GM12878 (cell line): ENCODE measurements at places on chromosomes 2 and 18. TPM values are rescaled to one million over a fixed set of nuclear protein-coding genes. Genes with fewer than 3 reads are reported as not detected.

Gene DRC1
- not detected in 2 replicates for polyA plus RNA-seq

Gene GALNT3
- 3.6 and 3.7 TPM in 2 replicates for polyA plus RNA-seq

Gene KHK
- 11.8 and 12.4 TPM in 2 replicates for polyA plus RNA-seq

Gene MYO5B
- polyA plus RNA-seq, result 2.0 and 2.6 TPM in 2 replicates

Gene PTH2R
- polyA plus RNA-seq, result not detected in 2 replicates

Gene MC2R
- polyA plus RNA-seq, result not detected in 2 replicates

Gene ERMN
- 0.19 and 0.40 TPM in 2 replicates for polyA plus RNA-seq

Gene HOXD12
- not detected in 2 replicates for polyA plus RNA-seq

Gene RAX
- not detected in 2 replicates for polyA plus RNA-seq

Gene IL1R1
- polyA plus RNA-seq, result 0.28 and 0.62 TPM in 2 replicates

Gene GPR39
- polyA plus RNA-seq, result not detected in 2 replicates

Gene NCL
- 1,195 and 1,206 TPM in 2 replicates for polyA plus RNA-seq

Gene NBAS
- 15.8 and 19.0 TPM in 2 replicates for polyA plus RNA-seq

Gene TM4SF20
- not detected in 2 replicates for polyA plus RNA-seq

Gene KCNE4
- polyA plus RNA-seq, result not detected in 2 replicates

Gene TBR1
- polyA plus RNA-seq, result not detected in 2 replicates

Gene BCL2
- 6.9 and 7.9 TPM in 2 replicates for polyA plus RNA-seq

Gene IKZF2
- 31.7 and 34.9 TPM in 2 replicates for polyA plus RNA-seq

Gene IL36G
- not detected in 2 replicates for polyA plus RNA-seq

Gene TTR
- not detected in 2 replicates for polyA plus RNA-seq

Gene GPBAR1
- not detected in 2 replicates for polyA plus RNA-seq

Gene MARCHF4
- not detected in 2 replicates for polyA plus RNA-seq

Gene DUSP19
- polyA plus RNA-seq, result 0.56 and 0.81 TPM in 2 replicates

Gene PSMD14
- 159 and 161 TPM in 2 replicates for polyA plus RNA-seq

Gene CRYGD
- polyA plus RNA-seq, result not detected in 2 replicates

Gene DQX1
- polyA plus RNA-seq, result 1.1 and 1.4 TPM in 2 replicates

Gene EEF1B2
- polyA plus RNA-seq, result 716 and 722 TPM in 2 replicates

Gene CCBE1
- not detected in 2 replicates for polyA plus RNA-seq

Gene METTL5
- 151 and 156 TPM in 2 replicates for polyA plus RNA-seq

Gene BOLA3
- 283 and 304 TPM in 2 replicates for polyA plus RNA-seq

Gene RAPGEF4
- polyA plus RNA-seq, result 0.18 TPM in 1 of 2 replicates, not detected in the other

Gene LRRC30
- not detected in 2 replicates for polyA plus RNA-seq

Gene NYAP2
- not detected in 2 replicates for polyA plus RNA-seq

Gene MALT1
- polyA plus RNA-seq, result 31.2 and 37.2 TPM in 2 replicates

Gene POTEC
- not detected in 2 replicates for polyA plus RNA-seq

Gene CCDC141
- 3.7 and 4.1 TPM in 2 replicates for polyA plus RNA-seq

Gene SLC66A3
- polyA plus RNA-seq, result 12.7 and 13.2 TPM in 2 replicates

Gene COLEC12
- 0.04 TPM in 1 of 2 replicates, not detected in the other for polyA plus RNA-seq

Gene TGFA
- polyA plus RNA-seq, result not detected in 2 replicates

Gene POLR1A
- polyA plus RNA-seq, result 20.8 and 24.0 TPM in 2 replicates

Gene NMUR1
- polyA plus RNA-seq, result 0.04 TPM in 1 of 2 replicates, not detected in the other

Gene SERPINB10
- polyA plus RNA-seq, result 12.4 and 13.9 TPM in 2 replicates

Gene MEIS1
- polyA plus RNA-seq, result 0.12 TPM in 1 of 2 replicates, not detected in the other

Gene RSAD2
- polyA plus RNA-seq, result 0.24 TPM in 1 of 2 replicates, not detected in the other

Gene ADD2
- polyA plus RNA-seq, result 0.05 and 0.19 TPM in 2 replicates

Gene FBXO41
- polyA plus RNA-seq, result 3.1 and 4.1 TPM in 2 replicates

Gene CELF4
- 0.28 and 0.32 TPM in 2 replicates for polyA plus RNA-seq

Gene ACADL
- polyA plus RNA-seq, result not detected in 2 replicates

Gene UGT1A7
- not detected in 2 replicates for polyA plus RNA-seq

Gene UCN
- polyA plus RNA-seq, result 1.4 and 2.7 TPM in 2 replicates
